AML-193 (cell line): ENCODE measurements at places on chromosomes 7 and 10.

DNA sequence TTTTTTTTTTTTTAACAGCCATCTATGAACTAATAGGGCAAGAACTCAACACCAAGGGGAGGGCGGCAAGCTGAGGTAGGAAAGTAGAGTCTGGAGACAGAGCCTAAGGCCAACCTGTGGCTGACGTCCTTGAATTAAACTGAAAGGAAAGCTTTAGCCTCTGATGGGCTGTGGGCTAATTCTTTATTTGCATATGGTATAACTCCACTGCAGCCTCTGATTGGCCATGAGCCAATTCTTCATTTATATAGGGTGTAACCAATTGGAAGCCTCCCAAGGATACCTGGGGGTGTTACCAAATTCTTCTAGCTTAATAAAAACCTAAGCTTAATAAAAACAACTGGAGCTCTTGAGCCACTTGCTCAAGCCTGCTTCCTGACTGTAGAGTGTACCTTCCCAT is 10.3 kb downstream of the TYW1 start:
- no peak for DNase-seq

- no peak for DNase-seq
Measured at GRCh38 chr7:10211016-10211415, 762.7 kb upstream of the PHF14 start.

DNA sequence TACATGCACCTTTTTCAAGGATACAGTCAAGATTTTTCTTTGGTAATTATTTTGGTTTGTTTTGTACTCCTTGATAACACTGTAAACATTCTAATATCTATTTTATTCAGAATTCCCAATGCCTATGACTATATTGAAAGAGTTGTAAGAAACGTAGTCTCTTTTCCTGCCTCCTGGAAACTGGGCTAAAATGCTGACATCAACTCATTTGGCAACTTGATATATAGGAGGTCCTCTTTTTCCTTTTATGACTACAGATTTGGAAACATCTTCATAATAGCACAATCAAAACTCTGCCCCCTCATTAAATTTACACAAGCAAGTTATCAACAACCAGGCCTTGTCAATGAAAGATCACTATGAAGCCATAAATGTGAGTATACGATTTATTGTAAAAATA is 422.3 kb upstream of the PCDH15 start:
- DNase-seq, result no peak

DNA sequence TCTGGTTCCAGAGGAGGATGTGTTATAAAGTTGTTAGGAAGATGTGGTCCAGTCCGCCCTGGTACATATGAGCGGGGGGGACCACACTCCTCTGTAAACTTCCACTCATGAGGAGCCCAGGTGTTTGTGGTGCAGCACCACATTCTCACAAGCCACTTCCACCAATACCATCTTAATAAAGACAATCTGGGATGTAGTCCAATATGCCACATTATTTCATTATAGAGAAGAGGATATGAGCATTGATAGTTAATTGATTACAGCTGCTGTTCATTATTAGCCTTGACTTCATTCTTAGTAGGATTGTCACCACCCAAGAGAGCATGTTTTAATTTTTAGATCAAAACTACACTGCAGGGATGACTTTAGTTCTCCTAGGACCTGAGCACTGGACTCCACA is 40.5 kb downstream of the ERCC6 start:
- DNase-seq, result no peak

GRCh38 chr7:55778631-55779030 is 83.9 kb downstream of the SEPTIN14 start:
- DNase-seq, result no peak
